RKO (cell line): ENCODE measurements at places on chromosomes 5 and 9.

DNA sequence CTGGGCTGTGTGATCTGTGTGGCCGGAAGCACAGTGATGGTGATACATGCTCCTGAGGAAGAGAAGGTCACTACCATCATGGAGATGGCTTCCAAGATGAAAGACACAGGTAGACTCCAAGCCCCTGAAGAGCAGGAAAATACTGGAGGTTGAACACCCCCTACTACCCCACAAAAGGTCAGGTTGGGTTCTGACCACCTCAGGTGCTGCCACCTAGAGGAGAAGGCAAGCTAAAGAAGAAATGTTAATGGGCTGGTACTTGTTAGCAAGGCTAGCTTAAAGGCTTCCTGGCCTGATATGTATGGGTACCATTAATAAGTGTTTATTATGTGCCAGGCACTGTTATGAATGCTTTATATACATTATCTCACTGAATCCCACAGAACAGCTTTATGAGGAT lies 11.7 kb downstream of the NIPAL4 start:
- peak; percentile 40 for DNase-seq

DNA sequence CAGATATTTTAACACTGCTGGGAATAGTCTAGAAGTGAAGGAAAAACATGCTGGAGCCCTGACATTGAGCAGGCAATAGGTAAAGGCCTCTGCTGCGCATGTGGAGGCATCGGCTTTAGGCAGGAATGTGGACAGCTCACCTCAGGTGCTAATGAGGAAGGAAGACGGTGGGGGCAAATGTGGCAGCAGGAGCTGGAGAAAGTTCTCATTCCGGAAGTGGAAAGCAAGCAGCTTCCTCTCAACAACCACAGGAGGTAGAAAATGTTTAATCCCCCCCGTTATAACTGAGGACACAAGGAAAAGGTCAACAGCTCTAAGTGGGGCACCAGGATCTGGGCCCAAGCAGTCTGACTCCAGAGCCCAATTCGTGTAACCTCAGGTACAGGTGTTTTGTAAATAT lies 7.6 kb upstream of the RPS14 start:
- no peak for DNase-seq

DNA sequence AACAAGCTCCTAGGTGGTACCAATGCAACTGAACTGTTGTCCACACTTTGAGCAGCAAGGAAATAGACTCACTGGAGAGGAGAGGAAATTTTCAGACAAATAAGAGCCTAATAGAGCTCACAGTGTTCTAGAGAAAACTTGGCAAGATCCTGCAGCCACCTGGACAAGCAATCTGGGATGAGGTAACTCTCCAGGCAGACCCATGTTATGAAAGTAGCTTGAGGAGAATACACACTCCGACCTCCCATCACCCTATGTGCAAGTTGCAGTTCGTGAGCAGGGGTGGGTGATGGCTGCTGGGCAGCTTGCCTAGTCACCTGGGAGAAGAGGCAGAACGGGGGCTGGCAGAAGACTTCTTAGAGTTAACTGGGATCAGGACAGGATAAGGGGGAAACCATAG lies 102.2 kb downstream of the KLF4 start:
- DNase-seq, result no peak

DNA sequence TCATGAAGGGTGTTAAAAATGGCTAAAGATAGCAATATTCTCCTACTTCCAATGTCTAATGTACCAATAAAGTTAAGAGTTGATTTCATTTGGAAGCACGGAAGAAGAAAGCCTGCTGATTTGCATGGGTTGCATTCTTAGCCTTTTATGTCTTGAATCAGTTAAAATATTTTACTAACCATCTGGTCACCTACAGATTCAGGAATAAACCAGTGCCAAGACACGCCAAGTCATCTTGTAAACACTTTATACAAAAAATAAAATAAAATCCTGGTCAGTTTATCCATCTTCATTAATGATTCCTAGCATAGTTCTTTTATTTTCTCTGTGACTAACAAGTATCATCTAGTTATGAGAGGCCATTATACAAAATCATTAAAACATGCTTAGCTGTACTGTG lies 1031.6 kb upstream of the WWC1 start:
- DNase-seq, result no peak

DNA sequence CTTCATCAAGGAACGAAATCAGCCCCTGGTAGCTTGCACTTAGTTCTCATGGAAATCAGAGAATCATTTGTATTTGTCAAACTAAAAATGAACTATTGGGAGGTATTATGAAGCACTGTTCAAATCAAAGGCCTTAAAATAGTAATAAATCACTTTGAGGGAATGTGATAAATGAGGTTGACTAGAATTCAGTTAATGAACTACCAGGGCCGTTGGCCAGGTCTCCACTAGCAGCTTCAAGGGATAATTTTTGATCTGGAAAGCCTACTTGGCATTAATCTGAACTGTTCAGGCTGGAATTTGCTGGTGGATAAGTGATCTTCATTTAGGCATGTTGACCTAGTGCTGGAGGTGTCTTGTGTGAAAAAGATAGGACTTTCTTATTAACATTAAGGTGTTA lies 76.4 kb upstream of the GPR151 start:
- no peak for DNase-seq

- DNase-seq, result peak; percentile 85
Measured at GRCh38 chr5:151202381-151203139, 21.3 kb downstream of the CCDC69 start.

DNA sequence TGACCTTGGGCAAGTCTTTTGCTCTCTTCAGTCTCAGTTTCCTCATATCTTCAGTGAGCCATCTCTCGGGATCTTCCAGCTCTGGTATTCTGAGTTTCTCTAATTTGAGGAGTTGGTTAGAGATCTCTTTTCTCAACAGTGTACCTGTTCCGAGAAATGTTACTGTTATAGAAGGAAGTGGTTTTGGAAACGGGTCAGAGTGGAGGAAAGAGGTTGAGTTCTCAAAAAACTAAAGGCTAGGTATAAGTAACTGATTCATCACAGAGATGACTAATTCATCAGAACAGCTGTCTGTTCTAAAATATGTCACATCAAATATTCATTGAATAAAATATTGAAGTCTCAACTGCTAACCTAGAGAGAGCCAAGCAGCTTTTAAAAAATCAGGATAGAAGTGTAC lies 106.6 kb downstream of the PALM2AKAP2 start:
- DNase-seq, result peak; percentile 29

- DNase-seq, result peak; percentile 51
Measured at GRCh38 chr5:132065351-132065937, 5.0 kb downstream of the IL3 start.

DNA sequence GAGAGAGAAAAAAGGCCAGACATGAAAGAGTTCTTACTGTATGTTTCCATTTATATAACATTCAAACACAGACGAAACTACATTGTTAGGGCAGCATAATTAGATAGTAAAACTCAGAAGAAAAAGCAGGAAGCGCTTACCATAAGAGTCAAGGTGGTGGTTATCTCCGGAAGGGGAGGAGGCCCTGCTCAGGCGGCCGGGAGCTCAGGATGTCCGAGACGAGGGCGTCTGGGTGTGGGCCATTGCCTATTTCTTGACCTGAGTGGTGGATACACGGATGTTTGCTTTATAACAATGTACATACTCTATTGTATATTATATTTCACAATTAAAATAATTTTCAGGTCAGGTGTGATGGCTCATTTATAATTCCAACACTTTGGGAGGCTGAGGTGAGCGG lies 80.9 kb upstream of the COL5A1 start:
- no peak for DNase-seq

- no peak for DNase-seq
Measured at GRCh38 chr9:114214181-114214580, 58.8 kb downstream of the COL27A1 start.

DNA sequence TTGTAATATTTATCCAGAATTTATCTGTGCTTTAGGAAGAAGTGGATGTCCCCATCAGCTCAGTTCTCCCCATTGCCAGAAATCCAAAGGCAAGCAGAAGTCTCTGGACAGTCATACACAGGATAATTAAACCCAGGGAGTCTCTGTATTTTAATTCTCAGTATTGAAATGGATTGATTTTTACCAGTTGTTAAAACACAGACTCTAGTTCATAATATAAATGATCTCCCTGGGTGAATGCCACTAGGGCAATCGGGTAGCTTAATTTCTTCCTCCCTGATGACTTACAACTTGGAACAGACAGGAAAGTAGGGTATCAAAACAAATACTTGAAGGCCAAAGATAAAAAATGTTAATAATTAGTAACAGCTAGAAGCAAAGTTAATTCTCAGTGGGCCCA lies 66.5 kb upstream of the DAP start:
- DNase-seq, result no peak

- no peak for DNase-seq
Measured at GRCh38 chr5:160376416-160376815, 6.0 kb upstream of the C1QTNF2 start.

DNA sequence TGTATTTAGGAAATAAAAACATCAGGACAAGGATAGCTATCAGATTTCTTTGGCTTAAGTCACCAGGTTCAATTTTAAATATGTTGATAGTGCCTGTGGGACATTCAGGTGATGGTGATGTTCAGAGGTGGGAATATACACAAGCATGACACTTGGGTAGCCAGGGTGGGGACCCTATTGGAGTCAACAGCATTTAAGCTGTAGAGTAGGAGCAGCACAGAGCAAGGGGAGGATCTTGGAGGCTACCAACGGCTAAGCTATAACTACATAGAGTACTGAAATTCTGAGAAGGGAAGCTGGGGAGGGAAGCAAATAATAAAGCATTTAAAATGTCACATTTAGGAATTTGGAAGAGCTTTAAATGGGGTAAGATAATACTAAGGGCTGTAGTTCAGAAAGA lies 177.7 kb downstream of the CPLANE1 start:
- DNase-seq, result no peak

GRCh38 chr5:60577116-60577515 lies 122.8 kb downstream of the DEPDC1B start:
- DNase-seq, result no peak

- no peak for DNase-seq
Measured at GRCh38 chr5:109878887-109879286, 189.2 kb downstream of the MAN2A1 start.

GRCh38 chr9:11966786-11967185 lies 726.4 kb upstream of the TYRP1 start:
- DNase-seq, result no peak

- no peak for DNase-seq
Measured at GRCh38 chr5:119078861-119079260, 8.0 kb downstream of the DMXL1 start.

DNA sequence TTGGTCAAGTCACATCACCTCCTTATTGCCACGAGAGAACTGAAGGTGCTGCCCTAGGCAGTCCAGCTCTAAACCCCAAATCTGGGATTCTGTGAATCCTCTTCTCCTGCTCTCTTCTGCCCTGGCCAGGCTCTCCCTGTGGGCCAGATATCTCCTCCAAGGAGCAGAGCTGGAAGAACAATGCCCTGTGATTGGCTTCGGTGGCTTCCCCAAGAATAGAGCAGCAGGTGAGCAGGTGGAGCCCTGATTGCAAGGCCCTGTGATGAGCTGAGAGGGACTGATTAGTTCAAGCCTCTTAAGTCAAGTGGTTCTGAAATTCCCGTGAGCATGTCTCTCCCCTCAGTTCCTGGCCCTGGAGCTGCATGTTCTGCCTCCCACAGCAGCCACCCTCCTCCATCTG lies 175.3 kb upstream of the BRINP1 start:
- DNase-seq, result no peak

- DNase-seq, result no peak
Measured at GRCh38 chr5:74367934-74368333, 272.6 kb downstream of the ENC1 start.

- DNase-seq, result no peak
Measured at GRCh38 chr5:444226-444625, 1.2 kb downstream of the EXOC3 start.

GRCh38 chr9:29701559-29701958 lies 2128.3 kb upstream of the C9orf72 start:
- peak; percentile 4 for DNase-seq

DNA sequence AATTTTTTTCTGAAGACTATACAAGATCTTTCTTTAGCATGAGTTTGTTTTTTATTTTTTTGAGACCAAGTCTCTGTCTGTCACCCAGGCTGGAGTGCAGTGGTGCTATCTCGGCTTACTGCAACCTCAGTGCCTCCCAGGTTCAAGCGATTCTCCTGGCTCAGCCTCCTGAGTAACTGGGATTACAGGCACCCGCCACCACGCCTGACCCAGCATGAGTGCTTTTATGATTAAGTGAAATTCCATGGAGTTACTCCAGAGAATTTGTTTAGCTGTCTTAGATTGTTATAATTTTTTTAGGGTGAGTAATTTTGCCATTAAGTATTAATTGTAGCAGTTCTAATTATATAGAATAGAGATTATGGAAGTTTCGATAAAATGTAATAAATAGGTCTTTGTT lies 14.3 kb downstream of the YTHDC2 start:
- no peak for DNase-seq

- DNase-seq, result no peak
Measured at GRCh38 chr9:4550777-4551484, 60.7 kb downstream of the SLC1A1 start.

DNA sequence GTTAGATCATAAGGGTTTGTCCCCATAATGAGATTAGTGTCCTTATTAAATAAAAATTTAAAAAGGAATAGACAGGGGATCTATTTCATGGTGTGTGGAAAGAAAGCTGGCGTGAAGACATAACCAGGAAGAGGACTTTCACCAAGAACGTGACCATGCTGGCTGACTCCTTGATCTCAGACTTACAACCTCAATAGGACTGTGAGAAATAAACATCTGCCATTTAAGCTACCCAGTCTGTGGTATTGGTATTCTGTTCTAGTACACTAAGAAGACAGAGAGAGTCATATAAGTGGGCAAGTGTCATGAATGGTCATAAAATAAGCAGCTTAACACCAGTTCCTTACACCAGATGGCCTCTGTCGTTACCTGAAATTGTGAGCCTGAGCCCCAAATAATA lies 259.4 kb upstream of the CCNG1 start:
- no peak for DNase-seq

- no peak for DNase-seq
Measured at GRCh38 chr5:32083981-32084430, 90.1 kb downstream of the GOLPH3 start.

DNA sequence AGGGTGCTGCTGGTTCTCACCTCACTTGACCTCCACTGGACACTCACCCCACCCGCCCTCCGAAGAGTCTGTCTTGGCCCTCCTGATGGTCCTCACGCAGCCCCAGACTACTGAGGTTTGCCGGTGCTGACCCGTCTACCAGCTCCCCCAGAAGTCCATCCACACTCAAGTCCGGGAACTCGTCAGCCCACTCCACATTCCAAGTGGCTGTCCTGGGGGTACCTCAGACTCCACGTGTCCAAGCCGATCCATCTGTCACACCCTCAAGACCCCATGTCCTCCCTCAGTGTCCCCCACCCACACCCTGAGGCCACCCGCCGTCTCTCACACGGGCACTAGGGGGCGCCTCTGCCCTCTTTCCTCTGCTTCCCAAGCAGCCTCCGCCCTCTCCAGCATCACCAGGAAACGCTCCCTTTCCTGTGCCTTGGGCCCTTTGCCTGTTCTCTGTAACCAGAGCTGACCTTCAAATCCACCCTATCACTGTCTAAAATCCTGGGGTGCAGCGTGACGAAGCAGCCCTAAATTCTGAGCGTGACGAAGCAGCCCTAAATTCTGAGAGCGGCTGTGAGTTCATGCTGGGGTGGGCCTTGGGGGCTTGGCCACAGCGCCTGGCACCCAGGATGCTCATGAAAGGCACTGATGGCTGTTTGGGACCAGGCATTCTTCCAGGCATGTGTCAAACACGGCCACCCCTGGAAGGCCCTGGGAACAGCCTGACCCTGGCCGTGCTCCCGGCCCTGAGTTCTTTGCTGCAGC lies 95.7 kb downstream of the KCNT1 start:
- DNase-seq, result peak; percentile 43
